ENCODE measurements at places on chromosomes 6 and 20. TPM values are rescaled to one million over a fixed set of nuclear protein-coding genes. Genes with fewer than 3 reads are reported as not detected.

DNA sequence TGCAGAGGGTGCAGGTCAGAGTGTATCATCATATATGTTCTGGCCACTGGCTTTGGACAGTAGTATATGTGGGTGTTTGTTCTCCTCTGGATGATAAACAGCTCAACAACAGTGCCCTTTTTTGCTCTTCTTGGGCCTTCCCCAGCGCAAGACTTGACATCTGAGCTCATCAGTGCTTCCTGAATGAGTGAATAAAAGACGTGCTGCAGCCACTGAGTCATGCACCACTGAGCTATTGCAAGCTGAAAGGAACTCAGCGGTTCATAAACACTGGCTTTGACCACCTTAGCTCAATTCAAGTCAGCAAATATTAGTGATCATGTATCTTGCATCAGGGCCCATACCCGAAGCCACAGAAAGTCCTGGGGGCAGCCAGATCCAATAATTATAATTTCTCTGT, 105.3 kb upstream of the KCNG1 start:
- peak; percentile 45 for DNase-seq
- peak overlapping the region; percentile 79 for H3K27ac ChIP-seq
- H3K4me3 ChIP-seq = peak overlapping the region; percentile 80
- H3K4me1 ChIP-seq = peaks cover 41% of the 10 kb centered on the region
- H3K36me3 ChIP-seq = no peaks in the 10 kb centered on the region
- H3K27me3 ChIP-seq = peaks cover 5% of the 10 kb centered on the region

- H3K36me3 ChIP-seq = no peaks in the 10 kb centered on the region
- no peak overlapping the region for H3K27ac ChIP-seq
- DNase-seq = peak; percentile 25
- H3K4me1 ChIP-seq = peaks cover 4% of the 10 kb centered on the region
Measured at GRCh38 chr6:99467509-99468106, 42.5 kb upstream of the PNISR start.

GRCh38 chr6:89118931-89119330, 1.1 kb upstream of the SRSF12 start:
- peaks cover 8% of the 10 kb centered on the region for H3K4me1 ChIP-seq
- no peak for DNase-seq
- no peak overlapping the region for H3K27ac ChIP-seq
- peak overlapping the region; percentile 85 for H3K4me3 ChIP-seq
- H3K36me3 ChIP-seq = no peaks in the 10 kb centered on the region
- H3K27me3 ChIP-seq = peaks cover 5% of the 10 kb centered on the region

DNA sequence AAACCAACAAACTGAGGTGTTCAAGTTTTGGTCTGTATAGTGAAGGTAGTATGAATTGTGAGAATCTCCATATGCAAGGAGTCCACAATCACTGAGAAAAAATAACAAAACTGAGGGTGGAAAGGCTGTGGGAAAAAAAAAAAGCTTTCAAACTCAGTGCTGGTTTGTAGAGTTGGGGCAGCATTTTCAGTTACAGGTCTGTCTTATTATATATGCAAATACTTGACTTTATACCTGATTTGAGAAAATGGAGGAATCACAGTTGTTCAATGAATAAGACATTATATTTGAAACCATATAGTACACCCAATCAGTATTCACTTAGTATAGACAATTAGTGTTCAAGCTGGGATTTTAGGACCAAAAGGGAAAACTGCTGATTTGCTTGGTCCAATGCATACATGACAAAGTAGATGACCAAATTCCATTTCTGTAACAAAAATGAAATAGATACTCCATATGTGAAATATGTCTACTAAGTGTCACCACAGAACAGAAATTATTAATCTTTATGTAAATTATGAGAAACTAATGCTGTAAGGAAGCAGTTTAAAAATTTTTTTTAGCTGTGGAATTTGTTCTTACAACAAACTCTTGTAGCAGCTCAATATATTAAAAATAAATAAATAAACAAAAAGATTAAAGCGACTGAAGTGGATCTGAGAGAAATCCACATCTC, 187.7 kb downstream of the ASCC3 start:
- no peaks in the 10 kb centered on the region for H3K27me3 ChIP-seq
- H3K27ac ChIP-seq = peak overlapping the region; percentile 30
- no peaks in the 10 kb centered on the region for H3K4me1 ChIP-seq

- H3K4me3 ChIP-seq = no peak overlapping the region
- no peak overlapping the region for H3K27ac ChIP-seq
- H3K4me1 ChIP-seq = peaks cover 79% of the 10 kb centered on the region
- H3K36me3 ChIP-seq = no peaks in the 10 kb centered on the region
- no peaks in the 10 kb centered on the region for H3K27me3 ChIP-seq
- no peak for DNase-seq
Measured at GRCh38 chr6:15409301-15410125, 163.6 kb downstream of the JARID2 start.

DNA sequence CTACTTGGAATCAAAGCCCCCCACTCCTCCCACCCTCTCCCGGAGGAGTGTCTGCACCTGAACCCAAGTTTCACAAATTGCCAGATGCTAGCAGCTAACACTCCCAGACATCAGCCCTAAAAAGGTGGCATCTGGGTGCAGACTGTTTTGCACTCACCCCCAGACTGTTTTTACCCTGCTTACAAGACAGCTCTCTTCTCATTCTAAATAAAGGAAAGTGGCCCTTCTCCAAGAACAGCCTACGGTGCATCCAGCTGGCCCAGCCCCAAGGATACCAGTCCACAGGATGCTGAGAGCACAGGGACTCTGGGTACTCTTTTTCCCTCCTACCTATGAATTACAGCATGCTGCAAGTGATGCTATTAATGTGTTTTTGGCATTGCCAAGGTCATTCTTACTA, 842.0 kb upstream of the FLRT3 start:
- no peak for DNase-seq
- H3K27ac ChIP-seq = no peak overlapping the region
- no peak overlapping the region for H3K4me3 ChIP-seq
- no peaks in the 10 kb centered on the region for H3K27me3 ChIP-seq
- H3K4me1 ChIP-seq = no peaks in the 10 kb centered on the region
- H3K36me3 ChIP-seq = no peaks in the 10 kb centered on the region

- peaks cover 3% of the 10 kb centered on the region for H3K27me3 ChIP-seq
- no peaks in the 10 kb centered on the region for H3K4me1 ChIP-seq
- DNase-seq = no peak
- no peak overlapping the region for H3K27ac ChIP-seq
- H3K36me3 ChIP-seq = no peaks in the 10 kb centered on the region
Measured at GRCh38 chr20:16863303-16863702, 115.1 kb downstream of the OTOR start.

GRCh38 chr6:147530132-147531060, 21.9 kb downstream of the SAMD5 start:
- no peak for DNase-seq
- no peaks in the 10 kb centered on the region for H3K4me1 ChIP-seq
- peaks cover 21% of the 10 kb centered on the region for H3K27me3 ChIP-seq
- H3K36me3 ChIP-seq = no peaks in the 10 kb centered on the region

- peak overlapping the region; percentile 65 for H3K4me3 ChIP-seq
- H3K36me3 ChIP-seq = peaks cover 6% of the 10 kb centered on the region
- H3K27me3 ChIP-seq = no peaks in the 10 kb centered on the region
Measured at GRCh38 chr6:89834884-89835792, 5.5 kb downstream of the CASP8AP2 start.

DNA sequence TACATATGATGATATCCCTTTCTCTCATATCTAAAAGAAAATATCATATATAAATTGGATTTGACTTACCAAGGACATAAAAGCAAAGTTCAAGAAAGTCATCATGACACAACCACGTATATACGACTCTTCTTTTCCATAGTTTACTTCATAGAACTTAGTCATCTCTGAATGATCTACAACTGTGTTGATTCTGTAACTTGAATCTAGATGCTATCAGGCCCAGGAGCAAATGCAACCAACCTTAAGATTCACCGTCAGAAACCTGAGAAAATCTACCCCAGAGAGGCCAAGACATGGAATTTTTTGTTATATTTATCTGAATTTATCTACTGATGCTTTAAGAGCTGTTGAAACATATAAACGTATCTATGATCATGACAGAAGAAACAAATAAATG, 165.6 kb downstream of the PDE10A start:
- DNase-seq = no peak
- no peak overlapping the region for H3K27ac ChIP-seq
- H3K27me3 ChIP-seq = no peaks in the 10 kb centered on the region
- H3K4me1 ChIP-seq = no peaks in the 10 kb centered on the region

DNA sequence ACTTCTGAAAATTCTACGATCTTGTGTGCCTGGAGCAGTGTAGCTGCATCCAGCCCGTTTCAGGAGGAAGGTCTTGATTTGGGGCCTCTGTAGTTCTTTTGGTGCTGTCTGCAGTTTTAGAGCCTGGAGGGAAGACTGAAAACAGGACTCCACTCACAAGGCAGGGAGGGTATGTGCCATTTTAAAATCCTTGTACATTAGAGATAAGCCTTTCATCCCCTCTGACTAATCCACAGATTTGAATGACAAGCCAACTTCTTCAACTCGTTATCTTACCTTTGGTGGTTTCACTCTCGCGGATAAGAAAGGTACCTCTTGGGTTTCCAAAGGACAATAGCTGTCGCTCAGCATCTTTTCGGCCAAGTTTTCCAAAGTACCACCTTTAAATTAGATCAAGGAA, 98.0 kb upstream of the TRAF3IP2 start:
- H3K36me3 ChIP-seq = peaks cover 30% of the 10 kb centered on the region
- no peak overlapping the region for H3K4me3 ChIP-seq
- H3K4me1 ChIP-seq = no peaks in the 10 kb centered on the region
- H3K27ac ChIP-seq = no peak overlapping the region
- DNase-seq = no peak
- H3K27me3 ChIP-seq = no peaks in the 10 kb centered on the region

DNA sequence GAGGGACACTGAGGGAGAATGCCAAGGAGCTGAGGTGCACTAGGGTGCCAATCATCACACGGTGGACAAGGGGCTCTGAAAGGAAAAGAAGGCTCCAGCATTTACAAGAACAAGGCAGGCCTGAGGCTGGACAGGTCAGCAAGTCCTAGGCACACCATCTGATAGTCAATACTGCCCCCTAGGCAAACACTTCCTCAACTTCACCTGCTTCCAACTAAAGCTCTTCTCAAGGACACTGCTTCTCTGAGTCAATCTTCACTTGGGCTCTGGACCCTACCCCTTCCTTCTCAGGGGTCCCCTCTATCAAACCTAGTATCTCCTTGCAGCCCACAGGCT, 37.7 kb upstream of the SLC4A11 start:
- H3K27me3 ChIP-seq = no peaks in the 10 kb centered on the region
- no peak overlapping the region for H3K27ac ChIP-seq
- no peaks in the 10 kb centered on the region for H3K4me1 ChIP-seq
- no peak for DNase-seq
- peaks cover 5% of the 10 kb centered on the region for H3K36me3 ChIP-seq
- no peak overlapping the region for H3K4me3 ChIP-seq

DNA sequence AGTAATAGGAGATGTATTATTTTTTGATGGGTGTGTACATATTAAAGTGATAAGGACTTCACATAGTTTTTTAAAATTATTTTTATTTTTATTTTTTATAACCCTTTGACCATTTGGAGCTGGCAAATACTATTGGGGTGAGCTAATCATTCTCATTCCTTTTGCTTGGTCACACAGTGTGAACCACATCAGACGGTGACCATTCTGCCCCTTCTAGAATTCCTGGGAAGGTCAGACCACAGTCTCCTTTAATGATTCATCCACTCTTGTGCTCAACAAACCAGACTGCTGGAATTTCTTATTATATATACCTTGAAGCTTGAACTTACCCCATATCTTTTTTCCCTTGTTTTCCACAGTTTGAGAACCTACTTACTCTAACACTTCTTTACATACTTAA, 23.9 kb upstream of the PRL start:
- no peaks in the 10 kb centered on the region for H3K27me3 ChIP-seq
- H3K4me1 ChIP-seq = no peaks in the 10 kb centered on the region
- no peak overlapping the region for H3K4me3 ChIP-seq
- H3K36me3 ChIP-seq = no peaks in the 10 kb centered on the region
- no peak for DNase-seq

MYT1 gene
- not detected for polyA plus RNA-seq

SLA2 gene
- 0.40 TPM for polyA plus RNA-seq

DXO gene
- polyA plus RNA-seq = 21.6 TPM

ENPP3 gene
- 0.55 TPM for polyA plus RNA-seq
